ENCODE measurements at places on chromosomes 11 and 22. TPM values are rescaled to one million over a fixed set of nuclear protein-coding genes. Genes with fewer than 3 reads are reported as not detected.

Gene C11orf42
- total RNA-seq, result not detected

Gene C22orf42
- total RNA-seq, result not detected

GRCh38 chr11:69094111-69094914 is 45.6 kb downstream of the TPCN2 start:
- no peak for DNase-seq

DNA sequence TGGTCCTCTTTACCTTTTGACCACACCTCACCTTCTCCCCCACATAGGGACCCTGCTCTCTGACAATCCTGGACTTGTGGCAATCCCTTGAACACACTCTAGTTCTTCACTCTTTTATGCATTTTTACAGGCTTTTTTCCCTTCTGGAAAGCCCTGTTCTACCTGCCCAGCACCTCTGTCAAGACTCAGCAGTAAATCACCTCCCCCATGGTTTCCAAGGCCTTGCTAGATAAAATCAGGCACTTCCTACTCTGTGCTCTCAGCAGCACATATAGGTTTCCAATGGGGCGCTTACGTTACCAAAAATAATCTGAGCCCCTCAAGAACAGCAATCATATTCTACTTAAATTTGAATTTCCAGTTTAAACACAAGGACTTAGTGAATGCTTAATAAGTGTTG is 53.9 kb downstream of the ETS1 start:
- DNase-seq, result no peak

GRCh38 chr22:32203181-32204039 is 1.5 kb downstream of the RFPL2 start:
- DNase-seq, result no peak

DNA sequence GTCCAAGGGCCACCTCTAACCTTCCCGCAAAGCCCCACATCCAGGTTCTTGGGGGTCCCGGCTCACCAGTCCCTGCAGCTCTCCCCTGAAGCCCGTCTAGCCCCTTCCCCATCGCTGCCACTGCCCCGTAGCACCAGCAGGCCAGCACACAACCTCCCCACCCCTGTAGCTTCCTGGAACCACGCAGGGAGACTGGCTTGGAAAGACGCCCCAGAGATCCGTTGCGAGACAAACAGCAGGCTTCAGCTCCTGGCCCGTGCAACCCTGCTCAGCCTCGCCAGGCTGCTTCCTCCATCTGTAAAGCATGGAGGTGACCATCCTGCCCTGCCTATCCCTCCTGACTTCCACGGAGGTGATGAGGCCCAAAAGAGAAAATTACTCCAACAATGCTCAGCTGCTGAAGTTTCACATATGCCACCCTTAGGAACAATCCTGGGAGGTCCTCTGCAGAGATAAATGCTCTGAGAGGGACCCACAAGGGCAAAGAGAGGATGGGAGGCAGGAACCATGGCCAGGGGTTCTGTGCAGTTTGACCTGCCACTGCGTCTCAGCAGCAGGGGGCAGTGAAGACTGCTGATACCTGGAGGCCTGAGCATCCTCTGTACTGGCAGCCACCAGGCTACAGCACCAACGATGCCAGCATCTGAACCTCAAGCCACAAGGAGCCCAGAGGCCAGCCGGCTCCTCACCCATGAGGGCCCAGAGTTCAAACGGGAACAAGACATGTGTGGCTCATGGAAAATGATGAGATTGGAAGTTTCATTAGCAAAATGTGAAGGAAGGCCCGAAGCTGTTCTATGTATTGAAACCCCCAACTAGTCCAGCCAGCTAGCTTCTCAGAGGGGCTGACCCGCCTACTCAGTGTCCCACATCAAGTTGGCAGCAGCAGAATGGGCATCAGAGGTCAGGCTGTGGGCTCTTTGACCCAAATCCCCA is 16.1 kb downstream of the DGCR2 start:
- peak; percentile 27 for DNase-seq

DNA sequence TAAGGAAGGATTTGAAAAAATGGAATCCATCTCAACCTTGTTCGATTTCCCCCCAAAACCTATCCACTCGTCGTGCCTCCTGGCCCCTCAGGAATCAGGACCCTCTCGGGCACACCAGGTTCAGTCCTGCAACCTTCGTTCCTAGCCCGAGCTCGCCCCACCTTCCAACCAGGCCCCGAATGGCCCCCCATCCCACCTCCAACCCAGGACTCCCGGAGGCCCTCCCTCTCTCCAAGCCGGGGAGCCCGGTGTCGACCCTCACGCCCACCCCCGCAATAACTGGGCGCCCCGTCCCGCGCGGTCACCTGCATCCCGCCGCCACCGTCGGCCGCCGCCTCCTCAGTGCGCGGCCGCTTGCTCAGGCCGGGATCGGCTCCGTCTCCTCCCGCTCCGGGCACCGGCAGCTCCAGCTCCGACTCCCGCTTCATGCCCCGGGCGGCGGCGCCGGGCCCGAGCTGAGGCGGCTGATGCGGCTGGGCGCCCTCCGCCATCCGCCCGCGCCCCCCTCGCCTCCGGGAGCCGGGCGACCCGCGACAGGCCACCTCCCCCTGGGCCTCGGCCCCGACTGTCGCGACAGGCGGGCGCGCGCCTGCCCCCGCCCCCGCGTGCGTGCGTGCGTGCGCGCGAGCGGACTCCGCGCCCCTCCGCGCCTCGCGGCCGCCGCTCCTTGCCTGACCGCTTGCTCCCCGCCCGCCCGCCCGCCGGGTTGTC is 534 bp downstream of the RBFOX2 start:
- DNase-seq, result peak; percentile 9

GRCh38 chr11:13105237-13105844 is 96.2 kb downstream of the RASSF10 start:
- no peak for DNase-seq

DNA sequence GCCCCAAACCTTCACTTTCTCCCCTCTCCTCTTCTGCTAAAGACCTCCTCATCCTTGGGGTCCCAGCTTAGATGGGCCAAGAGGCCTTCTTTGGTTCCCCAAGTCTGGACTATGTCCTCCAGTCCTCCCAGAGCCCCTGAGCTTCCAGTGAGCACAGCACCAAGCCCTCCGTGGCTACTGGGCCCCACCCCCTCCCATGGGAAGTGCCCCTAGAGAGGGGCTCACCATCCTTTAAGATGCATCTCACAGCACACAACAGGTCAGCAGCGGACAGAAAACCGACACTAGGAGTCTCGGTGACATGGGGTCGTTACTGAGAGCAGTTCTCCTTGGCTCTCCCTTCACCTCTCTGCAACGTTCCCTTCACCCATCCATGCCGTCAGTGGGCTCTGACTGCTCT is 2.7 kb downstream of the LRRC32 start:
- DNase-seq, result no peak

GRCh38 chr11:125170510-125171031 is 6.0 kb downstream of the PKNOX2 start:
- DNase-seq, result no peak

GRCh38 chr11:44927174-44927661 is 23.5 kb downstream of the TP53I11 start:
- DNase-seq, result peak; percentile 47

- no peak for DNase-seq
Measured at GRCh38 chr11:105490333-105490732, 119.5 kb upstream of the GRIA4 start.

GRCh38 chr11:15157181-15157580 is 42.5 kb downstream of the INSC start:
- DNase-seq, result no peak

DNA sequence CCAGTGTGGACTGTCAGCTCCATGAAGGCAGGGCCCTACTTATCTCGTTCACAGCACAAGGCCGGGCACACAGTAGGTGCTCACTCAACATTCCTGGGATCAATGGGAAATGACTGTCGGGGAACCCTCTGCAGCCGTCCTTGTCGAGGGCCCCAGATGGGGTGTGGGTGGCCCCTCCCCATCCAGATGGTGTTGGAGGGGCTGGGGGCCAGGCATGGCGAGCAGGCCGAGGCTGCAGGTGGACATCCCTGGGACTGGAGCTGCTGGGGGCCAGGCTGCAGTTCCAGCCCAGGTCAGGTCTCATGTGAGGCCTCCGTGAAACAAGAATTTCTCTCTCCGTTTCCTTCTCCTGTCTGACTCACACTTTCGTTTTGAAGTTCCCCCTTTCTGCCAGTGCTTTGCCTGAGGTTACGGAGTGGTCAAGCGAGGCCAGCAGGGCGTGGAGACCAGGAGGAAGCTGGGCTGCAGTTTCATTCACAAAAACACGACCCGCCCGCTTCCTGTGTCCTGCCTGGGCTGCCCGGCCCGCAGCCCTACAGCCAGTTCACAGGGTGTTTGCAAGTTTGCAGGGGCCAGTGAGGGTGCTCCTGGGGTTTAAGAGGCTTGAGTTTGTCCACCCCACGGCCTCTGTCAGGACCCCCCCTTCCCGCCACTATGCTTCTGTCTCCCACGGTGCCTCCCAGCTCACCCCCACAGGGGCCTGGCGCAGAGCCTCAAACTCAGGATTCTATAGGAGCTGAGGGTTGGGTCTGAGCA is 4.5 kb downstream of the MYEOV start:
- no peak for DNase-seq

DNA sequence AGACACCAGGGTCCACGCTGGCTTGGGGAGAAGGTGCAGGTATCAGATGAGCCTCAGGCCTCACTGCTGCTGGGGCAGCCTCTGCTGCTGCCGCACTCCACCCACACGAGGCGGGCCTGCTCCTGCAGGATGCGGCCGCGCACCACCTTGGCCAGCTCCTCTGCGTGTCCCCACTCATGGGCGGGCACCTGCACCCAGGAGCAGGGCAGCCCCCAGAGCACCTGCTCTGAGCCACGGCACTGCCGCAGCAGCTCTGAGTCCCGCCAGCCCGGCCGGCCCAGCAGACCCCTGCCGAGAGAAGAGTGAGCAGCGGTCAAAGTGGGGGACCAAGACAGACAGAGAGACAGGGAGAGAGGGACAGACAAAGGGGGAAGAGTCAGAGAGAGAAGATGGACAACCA is 4.9 kb upstream of the MFNG start:
- no peak for DNase-seq

- DNase-seq, result no peak
Measured at GRCh38 chr11:8333811-8334401, 70.2 kb upstream of the LMO1 start.

DNA sequence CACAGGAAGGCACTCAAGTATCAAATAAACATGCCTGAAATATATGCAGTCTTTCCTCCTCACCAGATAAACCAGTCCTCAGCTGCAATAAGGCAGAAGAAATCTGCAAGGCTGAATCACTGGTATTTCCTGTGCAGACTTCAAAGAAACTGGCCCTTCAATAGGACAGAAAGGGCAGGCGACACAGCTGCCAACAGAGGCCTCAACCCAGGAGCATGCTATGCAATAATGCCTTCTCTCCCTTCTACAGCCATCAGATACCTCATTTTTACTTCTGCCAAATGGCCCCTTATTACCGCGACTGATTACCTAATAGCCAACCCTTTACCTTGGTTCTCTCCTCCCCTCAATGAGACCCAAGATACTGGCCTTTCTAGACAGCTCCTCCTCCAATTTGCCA is 8.0 kb downstream of the NUMA1 start:
- no peak for DNase-seq

GRCh38 chr11:68596231-68596630 is 88.1 kb upstream of the GAL start:
- no peak for DNase-seq

DNA sequence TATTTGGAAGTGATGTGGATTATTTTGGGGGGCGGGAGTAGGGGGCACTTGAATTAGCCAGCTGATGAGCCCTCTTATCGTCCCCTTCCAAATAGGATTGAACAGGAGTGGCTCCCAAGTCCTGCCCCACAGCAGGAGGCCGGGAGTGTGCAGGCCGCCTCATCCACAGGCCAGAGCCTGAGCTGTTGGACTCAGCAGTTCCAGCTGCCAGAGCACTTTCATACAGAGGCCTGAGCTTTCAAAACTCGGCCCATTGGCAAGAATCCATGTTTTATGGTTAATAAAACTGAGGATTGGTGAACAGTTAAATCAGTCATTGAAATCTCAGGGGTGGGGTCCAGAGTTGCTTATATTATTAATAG is 9.6 kb downstream of the FAM118A start:
- no peak for DNase-seq

DNA sequence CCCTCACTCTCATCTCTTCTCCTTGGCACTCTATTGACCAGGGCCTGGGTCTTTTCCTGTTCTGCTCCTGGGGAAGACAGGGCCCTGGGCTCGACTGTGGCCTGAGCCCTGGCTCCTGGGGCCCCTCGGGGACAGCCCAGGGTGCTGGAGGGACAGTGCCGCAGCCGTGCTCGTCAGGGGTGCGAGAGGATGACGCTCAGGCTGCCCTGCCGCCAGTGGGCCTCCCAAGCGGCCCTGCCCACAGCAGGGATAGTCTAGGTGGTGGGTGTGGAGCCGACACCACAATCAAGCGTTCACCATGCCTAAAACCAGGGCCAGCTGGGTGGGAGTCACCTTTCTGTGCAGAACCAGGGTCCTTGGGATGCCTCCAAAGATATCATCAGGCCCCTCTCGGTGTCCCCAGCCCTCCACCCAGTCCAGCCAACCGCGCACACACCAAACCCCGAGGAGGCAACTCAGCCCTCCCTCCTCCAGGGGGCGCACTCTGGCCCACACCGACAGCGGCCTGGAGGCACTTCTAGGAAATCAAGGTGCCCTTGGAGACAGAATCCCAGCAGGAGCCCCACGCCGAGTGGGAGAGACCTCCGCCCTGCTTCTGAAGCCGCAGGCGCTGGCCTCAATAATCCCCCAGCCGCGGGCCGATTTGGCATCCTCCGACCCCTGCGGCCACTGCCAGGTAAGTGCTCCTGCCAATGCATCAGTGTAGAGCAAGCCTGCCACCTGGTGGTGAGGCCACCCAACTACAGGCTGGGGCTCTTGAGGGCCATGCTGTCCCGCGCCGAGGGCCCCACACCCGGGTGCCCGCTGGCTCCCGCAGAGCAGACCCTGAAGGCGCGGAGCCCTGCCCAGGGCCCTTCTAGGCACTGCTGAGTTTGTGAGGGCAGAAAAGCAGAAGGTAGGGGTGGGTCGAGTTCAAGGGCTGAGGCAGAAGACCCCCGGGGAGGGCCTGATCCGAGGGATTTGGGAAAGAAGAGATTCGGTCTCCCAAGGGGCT is 496.4 kb downstream of the BUD13 start:
- peak; percentile 46 for DNase-seq

DNA sequence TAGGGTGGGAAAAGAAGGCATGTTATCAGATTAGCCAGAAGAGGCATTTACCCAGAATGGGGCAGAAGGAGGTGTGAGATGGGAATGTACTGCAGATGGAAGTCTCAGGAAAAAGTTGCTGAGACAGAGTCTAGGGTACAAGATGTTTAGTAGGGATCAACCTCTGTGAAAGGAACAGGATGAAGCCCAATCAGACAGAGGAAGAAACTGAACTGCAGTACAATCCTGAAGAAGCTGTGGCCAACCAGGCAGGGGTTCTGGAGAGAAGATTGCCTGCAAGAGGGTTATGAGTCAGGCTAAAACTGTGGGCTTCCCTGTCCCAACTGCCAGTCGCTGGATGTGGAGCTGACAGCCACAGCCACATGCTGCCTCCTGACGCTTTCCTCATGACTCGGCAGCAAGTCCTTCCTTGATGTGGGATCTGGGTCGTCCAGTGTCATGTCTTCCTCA is 64.0 kb downstream of the CWC15 start:
- DNase-seq, result no peak

GRCh38 chr11:72787216-72788104 is 6.4 kb downstream of the STARD10 start:
- DNase-seq, result no peak
